NCI-H1092 treated with DMSO at 0.1 percent for 48 hours (cell line): ENCODE measurements at places on chromosomes 5 and 9.

DNA sequence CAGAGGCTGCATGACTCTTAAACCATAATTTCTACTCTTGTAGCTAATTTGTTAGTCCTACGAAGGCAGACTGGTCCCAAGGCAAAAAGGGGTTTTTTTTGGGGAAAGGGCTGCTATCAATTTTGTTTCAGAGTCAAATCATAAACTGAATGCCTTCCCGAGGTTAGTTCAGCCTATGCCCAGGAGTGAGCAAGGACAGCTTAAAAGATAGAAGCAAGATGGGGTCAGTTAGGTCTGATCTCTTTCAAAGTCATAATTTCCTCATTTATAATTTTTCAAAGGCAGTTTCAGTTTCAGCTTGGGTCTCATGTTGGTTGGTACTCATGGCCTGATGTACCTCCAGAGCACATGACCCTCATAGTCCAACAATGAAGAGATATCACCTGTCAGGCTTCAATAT, 7.9 kb upstream of the RXFP3 start:
- DNase-seq: no peak

DNA sequence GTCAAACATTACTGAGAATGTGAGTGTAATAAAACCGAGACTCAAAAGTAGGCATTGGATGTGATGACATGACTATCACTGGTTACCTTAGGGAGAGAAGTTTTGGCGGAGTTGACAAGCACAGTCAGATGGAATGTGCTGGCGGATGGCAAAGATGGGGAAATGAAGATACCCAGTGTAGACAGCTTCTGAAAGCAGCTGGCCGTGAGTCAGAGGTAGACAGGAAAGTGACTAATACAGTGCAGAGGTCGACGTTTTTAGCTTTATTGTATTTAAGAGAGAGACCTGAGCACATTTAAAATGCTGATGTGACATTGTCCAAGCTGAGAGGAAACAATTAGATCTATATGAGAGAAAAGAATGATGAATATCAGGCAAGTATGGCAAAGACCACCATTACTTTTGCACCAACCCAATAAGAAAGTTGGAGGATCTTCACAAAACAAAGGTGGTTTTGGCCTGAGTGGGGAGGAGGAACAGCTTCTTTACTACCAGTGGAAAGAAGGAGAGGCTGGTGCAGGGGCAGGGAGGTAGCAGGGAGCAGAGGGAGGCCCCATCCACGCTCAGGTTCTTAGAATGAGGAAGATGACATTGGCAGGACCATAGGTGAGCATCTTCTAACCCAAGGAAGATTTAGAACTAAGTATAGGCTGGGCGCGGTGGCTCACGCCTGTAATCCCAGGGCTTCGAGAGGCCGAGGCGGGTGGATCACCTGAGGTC, 36.7 kb upstream of the KCNIP1 start:
- DNase-seq: no peak

- no peak for DNase-seq
Observed at GRCh38 chr5:23466401-23466912, 41.0 kb upstream of the PRDM9 start.

DNA sequence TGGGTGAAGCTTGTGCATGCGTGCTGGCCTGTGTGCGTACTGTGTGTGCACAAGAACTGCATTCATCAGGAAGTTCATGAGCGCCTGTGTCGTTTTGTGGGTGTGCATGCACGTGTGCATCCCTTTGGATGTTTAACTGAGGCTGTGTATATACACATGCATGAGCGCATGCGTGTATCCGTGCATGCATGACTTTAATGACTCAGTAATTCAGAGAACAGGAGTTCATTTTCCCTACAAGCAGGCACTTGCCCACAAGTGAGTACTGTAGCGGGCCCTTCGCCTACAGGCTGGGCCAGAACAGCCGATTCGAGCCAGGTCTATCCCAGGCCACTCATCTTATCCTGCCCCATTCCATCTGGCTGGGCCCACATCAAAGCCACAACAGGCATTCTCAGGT, 29.8 kb downstream of the CORO2A start:
- DNase-seq: no peak
